ENCODE measurements at places on chromosomes 11 and 22. TPM values are rescaled to one million over a fixed set of nuclear protein-coding genes. Genes with fewer than 3 reads are reported as not detected.

Gene RFPL3
- polyA plus RNA-seq: not detected

Gene GDPD4
- polyA plus RNA-seq: 0.08 TPM

Gene IFITM2
- 225 TPM for polyA plus RNA-seq

Gene HPX
- polyA plus RNA-seq: 3.3 TPM

Gene MAPK8IP2
- polyA plus RNA-seq: 0.59 TPM

Gene ANGPTL5
- 0.05 TPM for polyA plus RNA-seq

Gene SPCS2
- polyA plus RNA-seq: 301 TPM

Gene UEVLD
- 23.1 TPM for polyA plus RNA-seq

Gene LIMK2
- 52.8 TPM for polyA plus RNA-seq

Gene BCO2
- 3.1 TPM for polyA plus RNA-seq

Gene VPREB3
- 0.70 TPM for polyA plus RNA-seq

Gene TEAD1
- polyA plus RNA-seq: 79.7 TPM

Gene OR8K3
- polyA plus RNA-seq: not detected

Gene SCGB1C1
- 0.83 TPM for polyA plus RNA-seq

Gene TECTA
- 2.0 TPM for polyA plus RNA-seq

Gene SLC22A6
- polyA plus RNA-seq: 38.4 TPM

Gene MS4A3
- polyA plus RNA-seq: 0.64 TPM

Gene NRIP3
- 0.91 TPM for polyA plus RNA-seq

Gene ETS1
- 86.2 TPM for polyA plus RNA-seq

Gene CARNS1
- 2.2 TPM for polyA plus RNA-seq

Gene OR51B2
- polyA plus RNA-seq: not detected

Gene IL18
- polyA plus RNA-seq: 8.7 TPM

Gene OR51B5
- 0.35 TPM for polyA plus RNA-seq

Gene DCDC1
- 5.1 TPM for polyA plus RNA-seq

Gene GRM5
- polyA plus RNA-seq: 0.17 TPM

Gene BRMS1
- 31.4 TPM for polyA plus RNA-seq

Gene VPREB1
- polyA plus RNA-seq: 0.38 TPM

Gene OR52J3
- polyA plus RNA-seq: not detected

Gene OR8G1
- not detected for polyA plus RNA-seq

Gene ACRV1
- 1.3 TPM for polyA plus RNA-seq

Gene OR6A2
- 0.04 TPM for polyA plus RNA-seq

Gene AIFM3
- 1.1 TPM for polyA plus RNA-seq

Gene NXF1
- 129 TPM for polyA plus RNA-seq

Gene ADM2
- 5.7 TPM for polyA plus RNA-seq

Gene KCNJ4
- 0.31 TPM for polyA plus RNA-seq

Gene GAB4
- polyA plus RNA-seq: not detected

Gene PARVB
- polyA plus RNA-seq: 22.7 TPM

Gene CHST1
- polyA plus RNA-seq: 6.4 TPM

Gene SCGB1D4
- polyA plus RNA-seq: not detected

Gene IGLL1
- polyA plus RNA-seq: 0.49 TPM

Gene KCNC1
- polyA plus RNA-seq: 0.86 TPM

Gene KDM4E
- 0.24 TPM for polyA plus RNA-seq

Gene HEPN1
- polyA plus RNA-seq: 1.3 TPM

Gene CAPN5
- polyA plus RNA-seq: 29.4 TPM

Gene MED19
- 19.9 TPM for polyA plus RNA-seq

Gene MAJIN
- 1.1 TPM for polyA plus RNA-seq

Gene ALDH3B1
- polyA plus RNA-seq: 1.5 TPM
